Activated CD8-positive, alpha-beta memory T cell treated with anti-CD3 and anti-CD28 coated beads for 4 hours (primary cell): ENCODE measurements at places on chromosomes 1 and 21.

- DNase-seq, result no peak
These were observed 33.8 kb downstream of the THAP3 start for GRCh38 chr1:6658359-6659060.

DNA sequence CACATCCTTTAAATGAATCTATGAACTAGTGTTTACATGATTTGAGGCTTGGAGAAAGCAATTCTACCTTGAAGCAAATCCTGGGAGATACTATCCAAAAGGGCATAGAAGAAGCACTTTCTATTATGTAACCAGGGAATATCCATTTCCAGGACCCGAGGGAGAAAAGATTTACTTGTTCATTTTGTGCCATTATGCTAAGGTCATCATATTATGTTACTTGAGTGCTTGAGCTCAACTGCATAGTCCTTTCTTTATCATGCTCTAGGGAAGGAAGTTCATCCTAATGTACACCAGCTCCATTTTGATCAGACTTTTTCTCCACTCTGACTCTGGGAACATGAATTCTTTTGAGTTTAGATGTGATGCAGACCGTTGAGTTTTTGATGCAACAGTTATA, 188.6 kb upstream of the SNX7 start:
- no peak for DNase-seq

DNA sequence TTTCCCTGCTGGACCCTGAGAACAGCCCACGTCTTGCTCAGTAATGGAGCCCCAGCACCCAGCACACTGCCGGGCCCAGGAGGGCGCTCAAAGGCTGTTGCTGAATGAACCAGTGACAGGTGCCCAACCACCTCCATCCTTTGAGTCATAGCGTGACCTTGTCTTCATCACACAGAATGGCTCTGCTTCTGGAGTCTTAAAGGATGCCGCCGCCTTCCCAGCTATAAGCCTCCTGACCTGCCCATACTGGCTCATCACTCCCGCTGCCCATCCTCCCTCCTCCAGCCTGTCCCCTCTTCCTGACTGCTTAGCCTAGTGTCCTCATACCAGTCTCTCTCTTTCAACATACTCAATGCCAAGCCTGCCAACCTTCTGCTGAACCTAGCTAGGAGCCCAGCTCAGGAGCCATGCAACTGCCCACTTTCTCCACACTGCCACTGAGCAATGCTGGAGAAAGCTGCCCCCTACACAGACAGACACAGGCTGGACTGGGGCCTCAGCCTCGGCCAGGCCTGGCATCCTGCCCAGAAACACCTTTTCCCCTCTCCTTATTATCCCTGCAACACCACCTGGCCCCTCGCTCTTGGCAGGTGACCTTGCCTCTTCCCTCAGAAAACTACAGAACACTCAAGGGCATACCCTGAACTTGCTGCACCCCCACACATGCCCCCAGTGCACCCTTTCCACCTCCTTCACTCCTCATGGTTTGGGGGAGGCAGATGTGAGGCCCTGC, 14.1 kb downstream of the TTC39A start:
- DNase-seq, result no peak

- DNase-seq, result no peak
These were observed 2.6 kb upstream of the RAB7B start for GRCh38 chr1:206005778-206006180.

- no peak for DNase-seq
These were observed 537.5 kb downstream of the LTN1 start for GRCh38 chr21:28455253-28455600.

- DNase-seq, result no peak
These were observed 3.6 kb downstream of the CTBS start for GRCh38 chr1:84570436-84571149.

DNA sequence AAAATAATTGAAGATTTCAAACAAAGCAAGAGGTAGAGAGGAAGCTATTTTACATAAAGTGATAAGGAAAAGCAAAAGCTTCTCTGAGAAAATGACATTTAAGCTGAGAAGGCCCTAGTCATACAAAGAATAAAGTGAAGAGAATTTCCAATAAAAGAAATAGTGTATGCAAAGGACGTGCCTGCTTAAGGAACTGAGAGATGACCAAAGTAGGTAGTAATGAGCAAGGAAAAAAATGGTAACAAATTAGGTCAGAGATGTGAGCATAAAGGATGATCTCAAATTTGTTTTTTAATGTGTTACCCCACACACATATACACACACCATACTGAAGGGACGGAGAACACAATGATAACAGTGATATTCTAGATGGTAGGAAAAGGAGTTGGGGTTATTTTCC, 46.4 kb downstream of the NRIP1 start:
- DNase-seq, result no peak

GRCh38 chr1:198500096-198500495, 40.4 kb downstream of the ATP6V1G3 start:
- DNase-seq, result no peak

- no peak for DNase-seq
These were observed 5.2 kb downstream of the APP start for GRCh38 chr21:26165331-26165730.

GRCh38 chr1:233865902-233866301, 38.6 kb upstream of the SLC35F3 start:
- DNase-seq, result no peak

DNA sequence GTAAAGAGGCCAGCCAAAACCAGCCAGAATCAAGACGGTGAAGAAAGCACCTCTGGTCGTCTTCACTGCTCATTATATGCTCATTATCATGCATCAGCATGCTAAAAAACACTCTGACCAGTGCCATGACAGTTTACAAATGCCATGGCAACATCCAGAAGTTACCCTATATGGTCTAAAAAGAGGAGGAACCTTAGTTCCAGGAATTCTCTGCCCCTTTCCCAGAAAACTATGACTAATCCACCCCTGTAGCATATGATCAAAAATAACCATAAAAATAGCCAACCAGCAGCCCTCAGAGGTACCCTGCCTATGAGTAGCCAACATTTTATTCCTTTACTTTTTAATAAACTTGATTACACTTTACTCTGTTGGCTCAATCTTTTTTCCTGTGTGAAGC, 34.2 kb upstream of the PBX1 start:
- DNase-seq, result no peak

DNA sequence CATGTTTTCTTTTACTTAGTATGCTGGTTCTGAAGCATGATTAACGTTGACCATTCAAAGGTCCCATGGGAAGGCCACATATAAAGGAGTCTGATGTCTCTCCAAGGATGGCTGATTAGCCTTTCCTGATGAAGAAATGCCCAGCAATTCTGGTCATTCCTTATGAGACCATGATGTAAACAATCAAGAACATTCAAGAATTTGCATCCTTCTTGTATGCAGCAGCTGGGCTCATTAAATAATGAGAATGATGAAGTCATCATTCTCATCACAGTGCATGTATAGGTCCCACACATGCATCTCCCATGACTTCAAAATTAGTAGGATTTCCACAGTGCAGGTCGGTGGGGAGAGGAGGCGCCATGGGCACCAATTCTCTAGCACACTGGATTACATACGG, 85.4 kb downstream of the APP start:
- DNase-seq, result no peak

GRCh38 chr1:230286890-230287269, 139.3 kb downstream of the PGBD5 start:
- no peak for DNase-seq

- DNase-seq, result no peak
These were observed 47.6 kb downstream of the ATP6V1G3 start for GRCh38 chr1:198492872-198493271.

DNA sequence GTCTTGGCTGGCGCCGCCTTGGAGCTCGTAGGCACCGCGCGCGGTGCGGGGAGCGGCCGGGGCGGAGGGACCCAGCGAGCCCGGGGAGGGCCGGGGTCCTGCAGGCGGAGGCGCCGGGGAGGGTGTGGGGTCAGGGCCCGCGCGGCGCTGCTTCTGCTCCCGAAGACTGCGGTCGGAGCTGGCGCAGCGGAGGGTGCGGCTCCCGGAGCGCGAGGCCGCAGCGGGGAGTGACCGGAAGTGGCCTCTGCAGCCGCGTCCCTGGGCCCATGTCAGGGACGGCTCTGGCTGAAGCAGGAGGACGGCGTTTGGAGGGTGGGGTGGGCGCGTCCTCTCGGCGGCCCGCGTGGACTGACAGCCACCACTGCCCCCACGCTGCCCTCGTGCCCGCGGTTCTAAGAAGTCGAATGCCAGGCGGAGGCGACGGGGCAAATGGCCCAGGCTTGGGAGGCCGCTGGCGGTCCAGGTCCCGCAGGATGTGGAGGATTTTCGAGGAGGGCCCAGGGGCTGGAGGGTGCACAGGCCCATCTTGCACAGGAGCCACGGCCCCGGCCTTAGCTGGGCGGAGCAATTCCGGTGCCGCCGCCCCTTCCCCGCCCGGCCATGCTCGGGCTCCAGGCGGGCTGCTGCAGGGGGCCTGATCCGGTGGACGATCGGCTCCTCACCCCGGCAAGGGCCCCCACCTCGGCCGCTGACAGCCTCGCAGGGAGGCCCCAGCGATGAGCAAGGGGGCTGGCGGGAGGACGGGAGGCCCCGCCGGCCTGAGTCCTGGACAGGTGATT, 7.7 kb upstream of the ZNF669 start:
- DNase-seq, result no peak

- no peak for DNase-seq
These were observed 23.5 kb downstream of the SUCO start for GRCh38 chr1:172556461-172556860.

GRCh38 chr1:204571631-204572030, 55.4 kb downstream of the MDM4 start:
- no peak for DNase-seq
